Stimulated activated CD8-positive, alpha-beta memory T cell treated with anti-CD3 and anti-CD28 coated beads, Interleukin-7, amount 100 ng/mL, for 1 hour (primary cell): ENCODE measurements at places on chromosomes 5 and 9.
A peak's percentile ranks its signal among the peaks of the same experiment; 100 is the strongest.

GRCh38 chr9:93261281-93261680 lies 77.3 kb downstream of the WNK2 start:
- DNase-seq = no peak

DNA sequence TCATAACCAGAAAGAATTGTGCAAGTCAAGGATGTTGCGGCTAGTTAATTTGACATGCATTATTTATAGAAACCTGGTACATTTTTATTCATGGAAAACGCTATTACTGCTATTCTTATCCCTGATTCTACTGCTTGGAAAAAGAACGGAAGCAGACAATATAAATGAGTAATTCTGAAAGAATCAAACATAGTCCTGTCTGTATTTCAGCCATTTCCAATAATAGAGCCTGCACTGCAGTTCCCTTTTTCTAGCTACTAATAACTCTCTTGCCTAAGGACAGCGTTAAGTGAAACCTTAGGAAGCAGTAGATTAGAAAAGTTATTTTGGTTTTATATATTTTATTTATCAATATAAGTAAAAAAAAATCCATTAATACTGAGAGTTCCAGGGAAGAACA lies 414.9 kb downstream of the CYLC2 start:
- DNase-seq = no peak

DNA sequence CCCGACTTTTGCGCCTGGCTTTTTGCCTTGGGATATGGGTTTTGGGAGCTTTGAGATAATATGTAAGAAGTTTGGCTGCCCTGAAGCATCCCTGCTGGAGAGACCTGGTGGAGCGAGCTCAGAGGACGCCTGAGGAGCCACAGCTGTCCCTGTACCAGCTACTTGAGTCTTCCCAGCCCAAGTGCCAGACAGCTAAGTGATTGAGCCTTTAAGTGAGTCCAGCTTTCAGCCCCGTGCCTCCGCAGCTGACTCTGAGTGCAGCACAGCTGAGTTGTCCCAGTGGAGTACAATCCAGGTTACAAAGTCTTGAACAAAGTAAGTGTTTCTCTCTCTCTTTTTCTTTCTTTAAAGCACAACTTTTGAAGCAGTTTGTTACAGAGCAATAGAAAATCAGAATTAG lies 203.8 kb upstream of the DAP start:
- no peak for DNase-seq

- no peak for DNase-seq
These were observed 1.2 kb downstream of the CDC14B start for GRCh38 chr9:96618209-96619123.

- DNase-seq = no peak
These were observed 145.4 kb downstream of the GABBR2 start for GRCh38 chr9:98563212-98563907.

DNA sequence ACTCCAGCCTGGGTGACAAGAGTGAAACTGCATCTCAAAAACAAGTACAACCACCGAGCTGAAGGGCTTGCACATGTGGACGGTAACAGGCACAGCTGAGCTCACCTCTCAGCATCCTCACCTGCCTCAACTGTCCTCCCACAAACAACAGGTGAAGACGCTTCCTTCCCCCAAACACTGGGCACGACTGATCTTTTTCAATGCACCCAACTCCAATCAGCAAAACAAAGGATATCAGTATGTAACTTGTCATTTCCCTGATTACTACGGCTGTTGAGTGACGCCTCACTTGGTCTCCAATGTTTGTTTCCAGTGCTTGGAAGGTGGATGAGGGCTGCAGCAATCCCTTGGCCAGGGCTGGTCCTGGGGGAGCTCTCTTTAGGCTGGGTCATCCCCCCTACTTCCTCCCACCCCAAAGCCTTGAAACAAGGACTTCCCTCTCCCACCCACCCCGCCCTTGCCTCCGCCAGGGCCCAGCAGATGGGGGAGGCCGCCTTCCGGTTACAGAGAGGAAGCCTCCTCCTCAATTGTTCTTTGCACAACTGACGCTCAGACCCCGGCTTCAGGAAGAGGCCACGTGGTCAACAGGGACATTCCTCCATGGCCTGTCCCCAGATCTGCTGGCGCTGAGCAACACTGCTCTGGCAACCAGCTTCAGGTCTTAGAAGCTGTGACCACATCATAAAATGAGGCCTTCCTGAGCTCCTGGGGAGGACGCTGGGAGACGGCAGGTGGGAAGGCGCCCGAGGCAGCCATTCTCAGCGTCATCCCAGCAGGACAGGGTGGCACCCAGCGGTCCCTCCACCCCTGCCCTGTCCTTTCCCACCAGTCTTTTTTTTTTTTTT lies 5.9 kb downstream of the FAM78A start:
- DNase-seq = no peak

GRCh38 chr9:113992276-113992951 lies 85.7 kb downstream of the AMBP start:
- no peak for DNase-seq

DNA sequence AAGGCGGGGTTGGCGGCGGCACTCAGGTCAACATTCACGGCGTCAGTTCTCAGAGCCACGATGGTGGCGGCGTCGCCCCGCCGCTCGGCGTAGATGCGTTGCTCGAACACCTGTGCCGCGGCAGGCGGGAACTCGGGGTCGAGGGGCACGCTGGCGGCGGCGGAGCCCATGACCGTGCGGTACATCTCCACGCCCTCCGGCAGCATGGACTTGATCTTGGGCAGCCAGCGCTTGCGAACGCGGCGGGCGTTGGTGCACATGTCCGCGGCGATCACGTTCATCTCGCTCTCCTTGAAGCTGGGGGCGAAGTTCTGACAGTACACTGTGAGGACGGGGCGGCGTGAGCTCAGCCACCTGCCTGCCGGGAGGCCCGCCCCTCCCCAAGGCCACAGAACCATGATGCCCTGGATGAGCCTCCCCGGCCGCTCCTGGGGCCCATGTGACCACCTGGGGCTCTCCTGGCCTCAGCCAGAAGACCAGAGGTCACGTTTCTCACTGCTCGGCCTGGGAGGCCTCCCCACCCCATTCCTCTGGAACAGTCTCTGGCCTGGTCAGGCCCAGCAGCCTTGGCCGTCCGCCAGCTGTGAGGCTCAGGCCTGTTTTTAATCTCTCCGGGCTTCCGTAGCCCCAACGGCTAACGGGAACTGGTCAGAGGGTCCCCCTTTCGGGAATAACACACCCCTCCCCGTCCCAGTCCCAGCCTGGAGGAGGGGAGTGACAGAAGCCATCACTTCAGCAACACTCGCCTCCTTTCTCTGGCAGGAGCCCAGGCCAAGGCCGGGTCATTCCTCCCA lies 50.7 kb upstream of the UBAC1 start:
- no peak for DNase-seq

- no peak for DNase-seq
These were observed 244.2 kb downstream of the FOXD4L6 start for GRCh38 chr9:40884072-40884901.

DNA sequence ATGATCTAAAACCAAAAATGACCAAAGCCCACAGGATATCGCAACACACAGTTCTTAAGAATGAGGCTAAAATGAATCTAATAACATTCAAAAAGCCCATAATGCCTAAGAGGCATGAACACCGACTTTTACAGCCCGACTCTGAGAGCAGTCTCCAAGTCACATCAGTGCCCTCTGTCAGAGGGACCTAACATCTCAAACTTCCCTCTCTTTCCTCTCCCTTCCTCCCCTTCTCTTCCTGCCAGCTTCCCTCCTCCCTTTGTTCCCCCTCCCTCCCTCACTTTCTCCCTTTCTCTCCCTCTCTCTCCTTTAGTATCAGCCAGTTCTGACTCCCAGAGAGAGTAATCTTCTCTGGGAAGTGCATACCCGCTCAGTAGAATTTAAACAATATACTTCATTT lies 154.4 kb downstream of the GLIS3 start:
- DNase-seq = no peak

GRCh38 chr5:53601570-53601969 lies 41.1 kb downstream of the NDUFS4 start:
- no peak for DNase-seq

GRCh38 chr9:35520364-35520710 lies 30.4 kb downstream of the RUSC2 start:
- DNase-seq = no peak

DNA sequence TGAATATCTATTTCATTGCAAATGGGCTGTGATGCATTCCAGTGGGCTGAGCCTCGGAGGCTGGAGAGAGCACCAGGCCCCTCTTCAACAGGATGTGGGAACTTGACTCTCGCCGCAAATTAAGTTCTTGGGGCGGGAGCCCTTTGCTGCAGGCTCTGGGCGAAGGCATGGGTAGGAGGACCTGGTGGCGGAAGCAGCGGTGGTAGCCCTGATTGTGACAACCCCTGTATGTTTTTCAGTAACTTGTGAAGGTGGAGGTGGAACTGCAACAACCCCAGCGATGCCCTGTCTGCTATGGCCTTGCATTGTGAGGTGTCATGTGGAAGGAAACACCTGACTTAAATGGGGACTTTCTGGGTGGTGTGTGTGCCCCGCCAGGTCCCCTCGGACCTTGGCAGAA lies 9.4 kb downstream of the FYB1 start:
- peak; percentile 50 for DNase-seq

- no peak for DNase-seq
These were observed 487.7 kb downstream of the MAT2B start for GRCh38 chr5:163993126-163993525.

- DNase-seq = no peak
These were observed 235.3 kb downstream of the CRB2 start for GRCh38 chr9:123591283-123591682.

GRCh38 chr5:159536646-159537045 lies 206.4 kb upstream of the IL12B start:
- DNase-seq = no peak

DNA sequence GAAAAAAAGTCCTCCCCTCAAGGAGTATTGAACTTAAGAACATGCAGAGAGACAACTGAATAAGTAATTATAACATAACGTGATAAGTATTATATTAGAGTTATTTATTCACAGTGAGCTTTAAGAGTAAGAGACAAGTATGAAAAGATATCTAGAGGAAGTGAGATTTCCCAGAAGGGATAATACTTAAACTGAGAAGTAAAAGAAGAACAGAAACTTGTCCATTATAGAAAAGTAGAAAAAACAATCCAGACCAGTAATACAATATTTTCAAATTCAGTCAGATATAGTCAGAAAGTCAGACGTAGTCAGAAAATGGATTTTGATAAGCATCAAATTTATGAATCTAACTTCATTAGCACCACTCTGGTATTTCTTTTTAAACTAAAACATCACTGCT lies 613.0 kb upstream of the CCNG1 start:
- DNase-seq = no peak

DNA sequence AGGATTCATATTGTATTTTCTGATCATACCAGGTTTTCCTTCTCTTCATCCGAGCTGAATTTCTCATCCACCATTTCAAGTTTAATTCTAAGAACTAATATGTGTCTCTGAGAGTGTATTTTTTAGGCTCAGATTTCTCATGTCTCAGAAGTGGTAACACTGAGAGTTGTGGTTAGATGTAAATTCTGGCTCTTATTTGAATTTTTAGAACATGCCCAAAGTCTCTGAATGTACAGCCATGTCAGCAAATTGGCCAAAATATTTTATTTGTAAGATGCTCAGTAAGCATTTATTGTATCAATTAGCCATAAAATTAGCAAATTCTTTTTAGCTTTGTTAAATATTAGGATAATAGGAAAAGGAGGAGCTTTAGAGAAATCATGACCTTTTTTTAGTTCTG lies 16.6 kb downstream of the SV2C start:
- no peak for DNase-seq

- no peak for DNase-seq
These were observed 90.3 kb downstream of the ZNF618 start for GRCh38 chr9:113966394-113966793.

DNA sequence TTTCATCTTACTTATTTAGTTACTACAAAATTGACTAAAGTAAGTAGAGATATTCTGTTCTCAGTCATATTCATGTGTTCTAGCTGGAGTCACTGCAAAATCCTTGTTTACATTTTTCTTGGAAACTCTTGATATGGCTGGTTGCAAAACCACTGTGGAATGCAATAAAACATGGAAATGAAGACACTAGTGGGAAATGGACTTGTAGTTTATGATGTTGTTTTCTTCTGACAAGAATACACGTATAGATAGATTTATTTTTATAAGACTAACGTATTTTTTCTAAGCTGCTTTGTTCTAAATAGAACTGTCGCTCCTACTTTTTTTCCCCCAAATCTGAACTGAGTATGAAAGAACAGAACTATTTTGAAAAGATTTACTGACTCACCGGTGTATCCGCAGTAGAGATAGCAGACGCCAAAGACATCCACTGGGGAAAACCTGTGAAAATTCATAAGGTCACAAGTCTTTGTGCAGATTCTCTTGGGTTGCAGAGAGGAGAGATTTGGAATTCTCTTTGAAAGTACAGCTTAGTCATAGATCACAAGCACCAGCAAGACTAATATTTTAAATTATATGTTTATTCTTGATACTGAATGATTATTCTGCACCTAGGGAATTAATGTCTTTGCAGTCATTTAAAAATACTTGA lies 119.6 kb upstream of the TAF11L2 start:
- DNase-seq = no peak

DNA sequence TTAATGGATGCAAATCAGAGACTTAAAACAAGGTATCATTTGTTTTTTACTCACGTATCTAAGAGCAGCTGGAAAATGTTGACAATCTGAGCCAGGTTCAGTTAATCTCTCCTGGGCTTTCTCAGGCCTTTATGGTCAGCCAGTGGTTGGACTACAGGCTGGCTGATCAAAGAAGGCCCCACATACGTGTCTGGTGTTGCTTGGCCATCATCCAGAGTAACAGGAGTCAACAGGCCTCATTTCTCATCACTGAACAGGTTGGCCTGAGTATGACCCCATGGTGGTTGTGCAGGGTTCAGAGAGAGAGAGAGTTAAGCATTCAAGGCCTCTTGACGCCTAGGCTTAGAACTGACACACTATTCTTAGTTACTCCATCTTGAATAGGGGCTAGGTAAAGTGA lies 97.0 kb upstream of the VLDLR start:
- DNase-seq = no peak

- DNase-seq = no peak
These were observed 30.8 kb downstream of the SLC6A3 start for GRCh38 chr5:1414311-1415058.

DNA sequence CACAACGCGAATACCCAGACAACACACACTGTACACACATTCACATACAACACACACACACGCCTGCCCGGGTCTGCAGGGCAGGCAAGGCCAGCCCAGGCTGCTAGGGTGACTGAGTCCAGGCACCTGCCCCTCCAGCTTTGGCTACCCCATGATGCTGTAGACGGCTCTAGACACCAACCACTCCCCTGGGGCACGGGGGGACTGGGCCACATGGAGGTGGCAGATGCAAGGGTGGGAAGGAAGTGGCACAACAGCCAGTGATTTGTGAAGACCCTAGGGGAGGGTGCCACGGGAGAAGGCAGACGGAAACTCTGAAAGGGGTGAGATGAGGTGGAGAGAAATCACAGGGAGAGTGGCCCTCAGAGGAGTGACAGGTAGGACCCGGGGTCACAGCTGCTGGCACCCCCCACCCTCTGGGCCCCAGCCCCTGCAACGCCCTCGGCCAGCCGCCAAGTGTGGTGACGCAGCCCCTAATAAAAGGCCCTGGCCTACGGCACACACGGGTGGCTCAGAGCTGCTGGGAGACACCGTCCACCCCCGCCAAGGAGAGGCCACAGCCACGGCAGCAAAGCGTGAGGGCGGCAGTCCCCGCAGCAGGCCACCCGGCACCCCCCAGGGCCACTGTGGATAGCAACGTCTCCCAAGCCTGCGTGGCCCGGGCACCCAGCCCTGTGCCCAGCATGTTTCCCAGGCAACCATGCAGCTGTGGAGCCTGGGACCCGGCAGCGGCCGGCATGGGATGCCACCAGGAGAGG lies 6.6 kb upstream of the CCDC187 start:
- no peak for DNase-seq

GRCh38 chr5:118008779-118009178 lies 979.6 kb downstream of the DTWD2 start:
- no peak for DNase-seq

- DNase-seq = no peak
These were observed 67.3 kb upstream of the GRAMD2B start for GRCh38 chr5:126355940-126356339.
